Stimulated activated effector memory CD8-positive, alpha-beta T cell treated with anti-CD3 and anti-CD28 coated beads, Interleukin-12 subunit alpha, Interleukin-12 subunit beta, amount 100 ng/mL, for 72 hours (primary cell): ENCODE measurements at places on chromosomes 13 and 19.

DNA sequence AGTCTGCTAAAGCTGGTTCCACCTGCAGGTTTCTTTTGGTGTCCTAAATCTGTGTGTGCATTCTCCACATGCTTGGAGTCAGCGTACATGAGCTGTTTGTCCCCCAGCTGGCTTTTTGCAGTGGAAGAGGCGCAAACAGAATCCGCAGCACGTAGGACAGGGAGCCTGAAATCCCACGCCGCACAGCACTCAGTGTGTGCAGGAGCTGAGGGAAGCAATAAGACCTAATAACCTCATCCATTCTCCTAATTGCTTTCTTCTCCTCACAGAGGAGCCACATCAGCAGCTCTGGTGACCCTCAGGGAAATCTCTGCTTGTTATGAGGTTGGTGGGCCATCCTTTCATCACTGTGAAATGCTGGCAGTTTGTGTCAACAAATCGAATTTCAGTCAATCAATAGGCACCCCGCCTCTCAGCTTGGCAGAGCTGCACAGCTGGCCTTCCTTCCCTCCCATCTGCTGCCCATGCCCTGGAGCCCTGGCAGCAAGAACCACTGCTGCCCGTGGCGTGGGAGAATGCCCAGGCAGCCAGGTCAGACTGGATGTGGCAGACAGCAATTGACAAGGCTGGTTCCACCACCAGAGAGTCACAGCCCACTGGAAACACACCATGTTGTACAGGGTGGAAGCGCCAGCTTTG is 136.7 kb downstream of the ZDHHC20 start:
- DNase-seq, result no peak

GRCh38 chr19:19034204-19034624 is 811 bp downstream of the ARMC6 start:
- peak; percentile 30 for DNase-seq

GRCh38 chr19:17775991-17776803 is 18.7 kb upstream of the B3GNT3 start:
- no peak for DNase-seq

DNA sequence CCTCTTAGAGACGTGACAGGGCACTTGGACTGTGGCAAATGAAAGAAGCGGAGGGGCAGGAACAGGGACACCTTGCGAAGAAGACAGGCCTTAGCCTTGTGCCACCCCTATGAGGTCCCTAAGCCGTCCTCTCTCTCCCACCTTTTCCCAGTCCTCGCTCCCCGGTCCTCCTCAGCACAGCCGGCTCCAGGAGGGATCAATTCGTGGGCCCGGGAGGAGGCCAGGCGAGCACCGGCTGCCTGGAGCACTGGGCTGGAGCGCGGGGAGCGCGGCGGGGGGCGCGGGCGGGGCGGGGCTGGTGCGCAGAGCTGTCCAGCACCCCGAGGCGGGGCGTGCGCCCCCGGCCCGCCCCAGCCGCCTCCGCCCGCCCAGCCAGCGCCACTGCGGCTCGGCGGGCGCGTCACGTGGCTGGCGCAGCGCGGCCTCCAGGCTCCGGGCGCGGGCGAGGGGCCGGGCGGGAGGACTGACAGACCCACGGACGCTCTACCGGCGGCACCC is at the start of gene LRP3:
TSS of gene LRP3 (plus strand) at position 466 of the 498 bp plus-strand sequence. CDS start 456 bp downstream, outside the sequence.
- no peak for DNase-seq

- DNase-seq, result no peak
These were observed 490 bp upstream of the SLC5A5 start for GRCh38 chr19:17871032-17871877.

- DNase-seq, result no peak
These were observed 27.4 kb upstream of the TIMM44 start for GRCh38 chr19:7970716-7971448.

GRCh38 chr13:36872621-36873020 is 47.4 kb downstream of the SMAD9 start:
- DNase-seq, result no peak

- no peak for DNase-seq
These were observed 39.3 kb upstream of the GAS6 start for GRCh38 chr13:113902986-113903775.

DNA sequence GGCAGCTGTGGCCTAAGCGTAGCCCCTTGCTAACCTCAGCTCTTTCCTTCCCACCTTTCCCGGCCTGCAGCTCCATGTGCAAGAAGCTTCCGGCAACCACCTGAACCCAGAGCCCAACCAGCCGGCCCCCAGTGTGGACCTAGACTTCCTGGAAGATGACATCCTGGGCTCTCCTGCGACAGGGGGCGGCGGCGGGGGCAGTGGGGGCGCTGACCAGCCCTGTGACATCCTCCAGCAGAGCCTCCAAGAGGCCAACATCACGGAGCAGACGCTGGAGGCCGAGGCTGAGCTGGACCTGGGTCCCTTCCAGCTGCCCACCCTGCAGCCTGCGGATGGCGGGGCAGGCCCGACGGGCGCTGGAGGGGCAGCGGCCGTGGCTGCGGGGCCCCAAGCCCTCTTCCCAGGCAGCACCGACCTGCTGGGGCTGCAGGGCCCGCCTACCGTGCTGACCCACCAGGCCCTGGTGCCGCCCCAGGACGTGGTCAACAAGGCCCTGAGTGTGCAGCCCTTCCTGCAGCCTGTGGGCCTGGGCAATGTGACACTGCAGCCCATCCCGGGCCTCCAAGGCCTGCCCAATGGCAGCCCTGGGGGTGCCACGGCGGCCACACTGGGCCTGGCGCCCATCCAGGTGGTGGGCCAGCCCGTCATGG is 33.8 kb upstream of the EHD2 start:
- no peak for DNase-seq

DNA sequence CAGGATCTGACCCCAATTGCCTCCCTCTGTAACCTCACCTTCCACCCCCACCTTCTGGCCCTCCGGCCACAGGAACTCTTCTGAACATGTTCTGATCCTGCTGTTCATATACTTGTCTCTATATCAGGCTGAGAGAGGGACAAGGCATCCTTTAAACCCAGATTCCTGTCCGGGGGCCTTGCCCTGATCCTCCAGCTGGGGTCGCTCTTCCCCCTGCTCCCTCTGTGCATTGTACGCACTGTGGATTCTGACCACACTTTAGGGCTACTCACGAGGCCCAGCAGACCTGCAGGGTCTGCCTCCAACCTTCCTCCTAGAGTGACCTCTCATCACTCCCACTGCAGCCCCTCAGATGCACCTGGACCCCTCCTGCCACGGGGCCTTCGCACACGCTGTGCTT is 269.3 kb downstream of the UQCRFS1 start:
- DNase-seq, result no peak

DNA sequence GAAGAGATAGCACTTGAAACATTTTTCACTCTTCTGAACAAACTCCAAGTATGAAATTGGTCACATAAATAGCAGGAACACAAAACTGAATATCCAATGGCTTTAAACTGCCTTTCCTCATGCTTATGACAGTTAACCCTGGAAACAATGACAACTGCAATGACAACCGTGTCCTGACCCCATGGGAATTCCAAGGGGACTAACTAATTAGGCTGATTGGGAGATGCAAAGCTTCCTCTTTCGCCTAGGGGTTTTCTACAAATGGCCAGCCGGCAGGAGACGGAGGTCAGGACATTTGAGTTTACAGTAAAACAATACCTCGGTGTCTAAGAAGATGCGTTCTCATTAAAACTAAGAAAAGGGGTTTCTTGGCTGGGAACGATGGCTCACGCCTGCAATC is 53.0 kb upstream of the URAD start:
- no peak for DNase-seq

DNA sequence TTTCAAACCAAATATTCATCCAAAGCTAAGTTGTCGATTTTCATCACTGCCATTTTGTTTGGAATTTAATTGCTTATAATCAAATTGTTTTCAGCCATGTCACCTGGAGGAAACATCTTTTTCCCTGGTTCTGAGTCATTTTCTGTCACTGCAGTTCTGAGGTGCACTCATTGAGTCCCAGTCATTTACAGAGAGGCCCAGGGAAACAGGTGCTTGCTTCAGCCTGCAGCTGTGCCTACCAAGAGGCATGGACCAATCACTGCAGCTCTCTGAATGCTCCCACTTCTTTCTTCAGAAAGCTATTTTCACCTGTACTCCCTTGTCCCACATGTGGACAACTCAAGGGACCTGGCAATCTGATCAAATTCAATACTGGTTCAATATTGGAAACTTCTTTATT is 308.1 kb downstream of the COG6 start:
- no peak for DNase-seq
